ENCODE measurements at places on chromosomes 7 and 10.

GRCh38 chr10:15068802-15069201, 19.8 kb downstream of the ACBD7 start:
- DNase-seq: no peak

DNA sequence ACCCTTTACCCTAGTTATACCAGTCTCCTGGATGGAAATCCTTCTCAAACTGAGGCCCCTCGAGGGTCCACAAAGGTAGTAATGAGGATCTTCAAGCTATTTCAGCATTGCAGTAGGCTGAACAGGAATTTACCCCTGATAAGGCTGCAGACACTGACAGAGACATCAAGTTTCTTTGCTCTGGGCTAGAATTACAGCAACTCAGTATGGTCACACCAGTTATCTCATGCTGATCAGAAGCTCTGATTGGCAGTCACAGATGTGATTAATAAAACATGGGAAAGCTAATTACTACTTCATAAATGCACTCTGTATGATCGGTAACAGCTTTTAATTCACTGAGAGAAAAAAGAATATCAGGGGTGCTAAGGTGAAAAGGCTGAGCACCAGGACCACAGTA, 30.6 kb downstream of the FAM204A start:
- no peak for DNase-seq

DNA sequence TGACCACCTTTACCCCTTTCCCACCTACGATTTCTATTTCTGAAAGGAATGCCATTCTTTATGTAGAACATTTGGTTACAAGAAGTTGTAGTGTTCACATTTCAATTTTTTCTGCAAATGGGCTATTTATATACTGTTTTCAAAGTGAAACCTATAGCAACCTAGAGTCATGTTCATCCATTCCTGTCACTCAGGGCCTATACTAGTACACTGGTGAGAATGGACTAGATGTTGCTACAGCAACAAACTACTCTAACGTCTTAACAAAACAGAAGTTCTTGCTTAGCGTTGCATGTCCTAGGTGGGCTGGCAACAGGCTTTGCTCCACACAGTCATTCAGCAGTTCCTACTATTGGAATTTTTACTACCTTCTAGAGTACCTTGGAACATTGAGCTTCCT, 16.3 kb downstream of the CASD1 start:
- DNase-seq: no peak

DNA sequence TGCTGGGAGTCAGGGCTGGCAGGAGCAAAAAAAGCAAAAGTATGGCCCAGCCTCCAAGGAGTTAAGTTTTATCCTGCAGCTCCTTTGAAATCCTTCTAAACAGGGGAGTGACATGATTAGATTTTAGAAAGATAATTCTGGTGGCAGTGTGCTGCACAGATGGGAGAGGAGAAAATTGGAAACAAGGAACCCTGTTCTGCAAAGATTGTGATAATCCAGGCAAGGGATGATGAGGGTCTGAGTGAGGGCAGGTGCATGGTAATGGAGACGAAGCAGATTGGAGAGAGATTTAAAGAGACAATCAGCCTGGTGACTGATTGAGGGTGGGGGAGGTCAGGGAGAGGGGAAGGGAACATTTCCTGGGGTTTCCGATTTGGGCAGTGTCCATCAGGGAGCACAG, 444.7 kb upstream of the PODXL start:
- DNase-seq: no peak

GRCh38 chr10:33136271-33136670, 178.2 kb upstream of the ITGB1 start:
- no peak for DNase-seq

DNA sequence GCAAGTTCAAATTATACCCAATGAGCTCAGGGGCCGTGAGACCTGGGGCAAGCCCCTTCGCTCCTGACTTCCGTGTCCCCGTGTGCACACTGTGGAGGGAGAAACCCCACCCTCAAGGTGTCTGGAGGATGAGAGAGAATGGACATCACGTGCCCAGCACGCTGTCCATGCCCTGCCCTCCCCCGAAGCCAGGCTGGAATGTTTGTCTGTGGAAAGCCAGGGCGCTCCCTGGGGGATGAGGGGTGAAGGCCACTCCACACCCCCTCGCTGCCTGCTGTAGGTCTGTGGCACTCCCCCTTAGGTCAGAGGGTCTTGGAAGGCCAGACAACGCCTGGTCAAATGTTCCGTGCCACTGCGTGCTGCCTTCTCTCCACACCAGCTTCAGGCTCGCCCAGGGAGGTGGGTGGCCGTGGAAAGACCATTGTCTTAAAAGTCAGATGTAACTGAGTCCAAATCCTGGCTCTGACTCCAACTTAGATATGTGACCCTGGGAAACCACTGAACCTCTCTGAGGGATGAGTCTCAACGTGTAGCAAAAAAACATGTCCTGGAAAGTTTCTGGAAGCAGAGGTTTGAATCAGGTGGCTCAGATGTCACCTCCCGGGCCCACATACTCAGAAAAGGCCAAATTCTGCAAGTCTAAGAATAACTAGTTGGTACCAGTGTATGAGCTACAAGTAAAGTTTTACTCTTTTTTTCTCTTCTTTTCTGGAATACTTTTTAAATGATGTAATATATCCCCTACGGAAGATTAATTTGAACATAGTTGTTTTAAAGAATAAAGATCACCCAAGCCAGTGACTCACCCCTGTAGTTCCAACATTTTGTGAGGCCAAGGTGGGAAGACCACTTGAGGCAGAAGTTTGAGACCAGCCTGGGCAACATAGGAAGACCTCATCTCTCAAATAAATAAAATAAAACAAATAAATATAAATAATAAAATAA, 24.9 kb downstream of the RCC1L start:
- DNase-seq: no peak
